Stimulated activated CD4-positive, alpha-beta T cell treated with anti-CD3 and anti-CD28 coated beads, Interleukin-15, amount 100 ng/mL, for 48 hours (primary cell): ENCODE measurements at places on chromosomes 5 and 9.

DNA sequence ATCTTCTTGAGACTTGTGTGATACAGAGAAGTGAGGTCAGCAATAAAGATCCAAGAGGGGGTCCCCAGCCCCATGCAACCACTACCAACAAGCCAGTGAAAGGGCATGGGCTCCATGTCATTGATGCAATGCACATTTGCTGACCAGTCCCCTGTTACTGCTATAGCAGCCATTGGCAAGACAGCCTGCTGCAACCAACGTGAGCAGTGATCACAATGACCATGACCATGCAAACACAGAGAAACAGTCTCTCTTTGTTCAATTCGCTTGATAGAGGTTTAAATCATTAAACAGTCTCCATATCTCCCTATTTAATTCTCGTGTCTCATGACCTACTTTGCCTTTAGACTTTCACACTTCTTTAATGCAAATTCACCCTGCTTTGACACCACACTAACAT lies 30.0 kb upstream of the FOXB2 start:
- DNase-seq: no peak

DNA sequence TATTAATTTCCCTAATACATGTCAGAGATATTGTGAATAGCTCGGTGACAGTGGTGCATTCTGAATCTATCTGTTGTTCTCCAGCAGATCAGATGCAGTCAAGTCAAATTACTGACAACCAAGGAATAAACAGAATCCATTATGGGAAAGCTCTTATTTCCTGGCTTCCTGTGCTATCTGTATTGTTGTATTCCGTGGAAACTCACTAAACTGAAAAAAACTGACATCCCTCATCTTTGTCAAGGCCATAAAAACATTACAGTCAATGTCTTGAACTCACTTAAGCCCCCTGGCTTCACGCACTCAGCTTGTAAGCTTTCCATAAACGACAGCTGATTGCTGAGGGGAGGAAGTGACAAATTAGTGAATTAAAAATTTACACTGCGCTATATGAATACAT lies 245.9 kb downstream of the CTNND2 start:
- DNase-seq: no peak

DNA sequence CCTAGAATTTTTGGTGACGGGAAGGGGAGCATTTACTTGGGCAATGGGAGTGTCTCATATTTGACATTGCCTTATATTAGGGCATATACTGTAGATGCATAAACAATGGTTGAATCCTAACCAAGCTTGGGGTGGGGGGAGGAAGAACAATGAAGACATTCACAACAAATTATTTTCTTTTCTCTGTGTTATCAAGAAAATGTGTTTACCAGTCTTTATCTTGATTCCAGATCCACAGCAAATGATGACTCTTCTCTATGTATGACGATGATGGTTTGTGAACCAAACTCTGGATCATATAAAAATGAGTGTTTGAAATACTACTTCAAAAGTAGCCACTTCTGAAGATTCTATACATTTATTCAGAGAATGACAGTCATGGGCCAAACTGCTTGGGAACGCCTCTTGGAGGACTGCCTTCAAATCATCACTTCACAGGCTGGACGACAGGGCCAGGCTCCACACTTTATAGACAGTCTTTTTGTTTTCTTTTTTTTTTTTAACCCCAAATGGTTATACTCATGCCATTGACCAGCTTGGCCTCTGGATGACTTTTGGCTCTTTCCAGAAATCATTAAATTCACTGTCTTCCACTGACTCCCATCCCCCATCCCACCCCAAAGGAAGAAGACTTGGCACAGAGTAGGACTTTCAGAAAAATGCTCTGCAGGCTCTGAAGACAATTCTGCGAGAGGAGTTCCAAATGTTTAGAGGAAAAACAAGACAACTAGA lies 123.8 kb upstream of the LIFR start:
- no peak for DNase-seq

- DNase-seq: no peak
These were observed 494.2 kb downstream of the MTRR start for GRCh38 chr5:8363138-8363537.

GRCh38 chr5:121862801-121863200 lies 11.1 kb downstream of the FTMT start:
- DNase-seq: no peak

DNA sequence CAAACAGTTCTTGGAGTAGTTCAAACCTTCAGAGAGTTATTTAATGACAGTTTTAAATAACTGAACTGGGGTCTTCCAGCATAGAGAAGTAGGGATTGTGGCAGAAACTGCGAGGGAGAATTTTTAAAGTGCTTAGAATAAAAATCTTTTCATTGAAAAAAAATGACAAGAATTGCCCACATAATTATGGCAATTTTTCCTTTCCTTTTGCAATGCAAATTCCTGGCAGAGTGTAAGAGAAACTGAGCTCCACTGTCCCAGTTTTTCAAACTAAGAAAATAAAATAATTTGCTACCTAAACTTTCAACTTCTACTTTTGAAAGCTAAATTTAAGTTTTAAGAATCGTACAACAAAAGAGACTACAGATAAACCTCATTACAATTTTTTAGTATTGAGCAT lies 2.3 kb upstream of the PTGER4 start:
- DNase-seq: no peak

- DNase-seq: no peak
These were observed 16.6 kb upstream of the STOM start for GRCh38 chr9:121386442-121387175.

- DNase-seq: no peak
These were observed 347.4 kb upstream of the NUDT12 start for GRCh38 chr5:103910011-103910410.
